ENCODE measurements at places on chromosomes 5 and 9.
A peak's percentile ranks its signal among the peaks of the same experiment; 100 is the strongest.

- no peak for DNase-seq
These were observed 146.0 kb downstream of the ADCY2 start for GRCh38 chr5:7541898-7542297.

DNA sequence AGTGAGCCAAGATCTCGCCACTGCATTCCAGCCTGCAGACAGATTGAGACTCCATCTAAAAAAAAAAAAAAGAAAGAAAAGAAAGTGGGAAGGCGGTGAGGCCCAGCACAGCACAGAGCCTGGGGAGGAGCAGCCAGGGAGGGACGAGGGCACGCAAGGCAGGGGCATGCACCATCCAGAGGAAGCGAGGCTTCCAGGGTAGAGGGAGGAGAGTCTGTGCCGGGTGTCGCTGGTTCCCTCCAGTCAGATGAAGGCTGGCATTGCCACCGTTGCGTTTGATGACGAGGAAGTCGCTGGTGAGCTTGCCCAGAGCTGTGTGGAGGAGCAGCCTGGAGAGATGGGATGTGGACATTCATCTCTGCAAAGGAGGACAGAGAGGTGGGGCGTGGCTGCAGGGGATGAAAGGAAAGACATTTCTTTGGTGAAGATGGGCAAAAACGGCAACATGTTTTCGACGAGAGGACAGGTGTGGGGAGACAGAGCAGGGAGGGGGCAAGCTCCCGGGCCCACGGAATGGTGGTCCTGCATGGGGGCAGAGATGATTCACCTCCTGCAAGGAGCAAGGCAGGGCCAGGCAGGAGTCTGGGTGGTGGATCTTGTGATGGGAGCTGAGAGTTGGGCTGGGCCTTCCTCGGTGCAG lies 18.6 kb upstream of the OLFM1 start:
- DNase-seq: no peak

DNA sequence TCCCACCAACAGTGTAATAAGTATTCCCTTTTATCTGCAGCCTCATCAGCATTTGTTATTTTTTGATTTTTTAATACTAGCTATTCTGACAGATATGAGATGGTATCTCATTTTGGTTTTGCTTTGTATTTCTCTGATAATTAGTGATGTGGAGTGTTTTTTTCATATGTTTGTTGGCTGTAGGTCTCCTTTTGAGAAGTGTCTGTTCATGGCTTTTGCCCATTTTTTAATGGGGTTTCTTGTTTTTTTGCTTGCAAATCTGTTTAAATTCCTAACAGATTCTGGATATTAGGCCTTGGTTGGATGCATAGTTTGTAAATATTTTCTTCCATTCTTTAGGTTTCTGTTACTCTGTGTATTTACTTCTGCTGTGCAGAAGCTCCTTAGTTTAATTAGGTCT lies 445.4 kb upstream of the DAB2 start:
- no peak for DNase-seq

- no peak for DNase-seq
These were observed 50.0 kb upstream of the PPARGC1B start for GRCh38 chr5:149679876-149680809.

- no peak for DNase-seq
These were observed 2.1 kb downstream of the C9orf153 start for GRCh38 chr9:86257391-86257790.

- DNase-seq: no peak
These were observed 36.3 kb downstream of the VCP start for GRCh38 chr9:35035851-35036701.

DNA sequence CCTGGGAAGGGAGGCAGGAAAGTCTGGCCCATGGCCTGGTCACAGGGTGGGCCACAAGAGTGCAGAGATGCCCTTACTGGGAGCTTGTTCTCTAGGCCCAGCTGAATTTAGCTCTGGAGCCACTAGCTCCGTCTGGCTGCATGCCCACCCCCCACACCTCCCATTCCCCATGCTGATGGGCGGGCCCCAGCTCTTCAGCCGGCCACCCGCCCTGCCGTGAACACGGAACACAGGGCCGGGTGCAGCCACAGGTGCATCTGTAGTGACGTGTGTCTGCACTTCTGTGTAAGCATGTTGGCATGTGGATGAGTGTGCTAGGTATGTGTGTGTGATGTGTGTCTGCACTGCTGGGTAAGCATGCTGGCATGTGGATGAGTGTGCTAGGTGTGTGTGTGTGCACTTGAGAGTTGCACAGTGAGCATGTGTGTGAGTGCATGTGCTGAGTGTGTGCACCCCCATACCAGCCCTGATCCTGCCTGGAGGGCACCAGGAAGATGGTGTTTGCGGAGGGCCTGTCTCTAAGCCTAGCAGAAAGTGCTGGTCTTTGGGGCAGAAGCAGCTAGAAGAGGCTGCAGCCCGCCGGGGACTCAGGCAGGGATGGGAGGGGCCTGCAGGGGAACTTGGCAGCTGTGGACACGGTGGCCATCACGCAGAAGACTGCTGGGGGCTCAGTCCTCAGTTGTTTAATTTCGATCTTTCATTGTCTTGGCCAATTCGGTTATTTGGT lies 136.4 kb downstream of the CACNA1B start:
- no peak for DNase-seq

GRCh38 chr5:118174671-118175070 lies 813.7 kb downstream of the DTWD2 start:
- no peak for DNase-seq

DNA sequence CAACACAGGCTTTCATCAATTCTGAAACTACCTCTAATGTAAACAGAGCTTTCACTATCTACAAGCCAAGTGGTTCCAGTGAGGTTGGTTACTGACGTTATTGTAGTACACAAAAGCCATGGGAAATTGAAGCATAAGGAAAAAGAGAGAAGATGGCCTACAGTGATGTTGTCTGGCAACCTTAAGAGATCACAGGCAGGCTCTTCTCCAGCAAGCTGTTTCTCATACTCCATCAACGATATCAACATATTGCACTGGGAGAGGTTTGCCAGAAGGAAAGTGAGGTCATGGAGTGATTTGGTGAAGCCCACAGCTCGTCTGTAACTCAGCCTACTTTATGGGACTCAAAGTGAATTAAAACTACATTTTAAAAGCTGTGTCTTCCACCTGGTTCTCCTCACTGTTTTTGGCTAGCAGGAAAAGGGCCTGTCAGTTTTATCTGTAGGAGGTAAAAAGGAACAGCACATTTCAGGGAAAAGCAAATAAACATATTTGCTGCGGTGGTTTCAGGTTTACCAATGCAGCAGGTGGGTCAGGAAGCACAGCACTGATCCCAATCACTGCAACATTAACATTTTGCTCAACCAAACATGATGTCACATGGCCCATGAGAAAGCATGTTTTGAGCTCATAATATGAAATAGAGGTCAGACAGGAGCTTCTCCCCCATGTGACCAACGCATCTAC lies 72.9 kb downstream of the ARSB start:
- DNase-seq: no peak

DNA sequence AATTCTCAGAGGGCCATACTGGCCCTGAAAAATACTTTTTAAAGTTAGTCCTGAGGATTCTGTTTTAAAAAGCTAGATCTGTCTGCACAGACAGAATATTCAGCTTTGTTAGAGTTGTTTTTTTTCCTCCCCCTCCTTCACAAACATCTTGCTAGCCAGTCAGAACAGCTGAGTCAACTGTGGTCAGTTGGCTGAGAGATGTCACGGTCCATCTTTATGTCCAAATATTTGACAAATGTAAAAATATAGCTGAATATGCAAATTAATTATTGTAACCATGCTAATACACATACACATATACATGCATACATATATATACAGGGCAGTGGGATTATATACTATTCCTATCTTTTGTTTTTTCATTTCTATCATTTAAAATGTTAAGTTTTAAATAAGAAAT lies 33.9 kb downstream of the UNC13B start:
- no peak for DNase-seq

DNA sequence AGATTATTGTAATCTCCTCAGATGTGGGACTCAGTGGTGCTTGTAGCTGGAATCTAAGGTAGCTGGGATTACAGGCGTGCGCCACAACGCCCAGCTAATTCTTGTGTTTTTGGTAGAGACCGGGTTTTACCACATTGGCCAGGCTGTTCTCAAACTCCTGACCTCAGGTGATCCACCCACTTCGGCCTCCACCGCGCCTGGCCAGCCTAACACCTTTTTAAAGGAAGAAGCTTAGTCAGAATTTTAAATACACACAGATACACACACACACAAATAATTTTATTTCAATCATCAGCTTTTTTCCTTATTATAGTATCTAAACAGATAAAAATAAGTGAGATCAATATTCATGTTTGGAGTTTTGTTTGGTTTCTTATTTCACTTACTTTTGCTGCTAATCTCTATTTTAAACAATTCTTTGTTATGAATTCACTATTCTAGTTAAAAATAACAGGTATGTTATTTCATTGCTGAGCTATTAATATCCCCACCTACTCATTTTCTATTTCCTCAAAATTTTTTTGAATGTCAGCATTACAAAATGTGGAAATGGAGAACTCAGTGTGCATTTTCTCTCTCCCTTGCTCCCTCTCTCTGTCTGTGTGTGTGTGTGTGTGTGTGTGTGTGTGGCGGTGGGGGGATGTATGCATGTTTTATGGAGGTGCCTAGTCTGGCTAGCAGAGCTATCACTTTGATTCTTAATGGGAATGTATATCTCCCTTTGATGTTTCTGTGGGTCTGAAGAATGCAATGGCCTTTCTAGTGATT lies 960.6 kb upstream of the DMAC1 start:
- DNase-seq: no peak

- no peak for DNase-seq
These were observed 11.0 kb downstream of the HSPA9 start for GRCh38 chr5:138564242-138564641.

DNA sequence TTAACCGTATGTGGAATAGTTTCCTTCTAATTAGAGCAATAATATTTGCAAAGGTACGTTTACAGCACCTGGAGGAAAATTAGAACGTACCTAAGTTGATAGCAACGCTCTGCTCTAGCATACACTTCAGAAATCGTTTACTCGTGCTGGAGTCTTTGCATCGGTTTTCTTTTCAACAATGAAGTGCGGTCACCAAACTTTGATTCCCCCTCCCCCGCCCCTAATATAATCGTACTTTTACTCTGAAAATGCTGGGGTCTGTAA lies 506 bp downstream of the ADAMTS19 start:
- DNase-seq: no peak

DNA sequence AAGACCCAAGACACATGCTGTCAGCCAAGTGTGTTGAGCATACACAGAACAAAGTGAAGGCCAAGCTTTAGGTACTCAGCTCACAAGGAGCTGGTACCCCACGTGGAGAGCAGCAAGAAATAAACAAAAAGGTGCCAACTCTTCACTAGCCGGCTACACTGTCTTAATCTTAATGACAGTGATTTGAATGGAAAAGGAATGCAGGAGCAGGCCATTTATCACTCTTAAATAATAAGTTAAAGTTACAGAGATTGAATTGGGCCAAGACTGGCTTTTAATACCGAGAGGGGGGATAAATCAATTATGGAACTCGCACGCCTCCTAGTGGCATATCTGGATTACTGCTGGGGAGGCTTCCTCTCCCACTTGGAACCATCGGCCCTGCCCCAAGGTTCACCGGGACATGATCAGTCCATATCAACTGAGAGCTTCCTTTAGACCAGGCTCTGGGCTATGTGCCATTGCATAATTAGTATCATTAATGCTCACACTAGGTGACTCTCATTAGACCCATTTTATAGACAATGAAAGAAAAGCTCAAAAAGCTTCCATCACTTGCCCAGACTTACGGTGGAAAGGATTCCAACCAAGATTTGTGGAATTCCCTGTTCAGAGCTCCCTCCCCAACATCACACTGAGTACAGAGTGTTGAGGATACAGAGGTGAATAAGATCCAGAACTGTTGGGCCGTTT lies 94.0 kb downstream of the ACTL7B start:
- DNase-seq: peak; percentile 67

- no peak for DNase-seq
These were observed 10.1 kb upstream of the MOB3B start for GRCh38 chr9:27539479-27540441.

GRCh38 chr9:89489548-89490530 lies 8.1 kb downstream of the SEMA4D start:
- no peak for DNase-seq

DNA sequence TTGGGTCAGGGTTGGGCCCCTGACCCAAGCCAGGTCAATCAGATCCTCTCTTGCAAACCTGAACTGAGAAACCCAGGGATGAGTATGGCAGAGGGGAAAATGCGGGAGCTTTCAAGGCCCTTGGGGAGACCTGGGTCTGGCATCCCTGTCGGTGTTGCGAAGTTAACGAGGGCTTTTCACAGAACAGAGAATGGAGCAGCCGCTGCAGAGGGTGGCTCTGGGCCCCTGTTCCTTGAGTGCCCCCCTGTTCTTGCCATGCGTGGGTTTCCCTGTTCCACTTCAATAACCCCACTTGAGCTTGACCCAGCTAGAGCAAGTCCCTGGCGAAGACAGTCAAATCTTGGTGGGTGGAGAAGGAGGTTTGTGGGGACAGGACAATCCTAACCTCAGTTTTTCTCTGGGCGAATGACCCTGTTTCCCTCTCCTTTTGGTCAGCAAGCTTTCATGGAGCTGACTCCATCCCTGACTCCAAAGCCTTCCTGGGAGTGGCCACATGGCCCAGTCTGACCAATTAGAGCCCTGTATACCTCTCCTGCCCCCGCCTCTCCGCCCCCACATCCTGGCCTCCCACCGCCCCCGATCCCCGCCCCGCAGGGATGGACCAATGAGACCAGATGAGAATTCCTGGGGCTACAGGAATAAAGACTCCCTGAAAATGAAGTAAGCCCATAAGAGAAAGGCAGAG lies 2.9 kb upstream of the VDAC1 start:
- no peak for DNase-seq

GRCh38 chr5:142671801-142672200 lies 14.1 kb downstream of the FGF1 start:
- DNase-seq: no peak

- DNase-seq: no peak
These were observed 65.8 kb downstream of the RAD23B start for GRCh38 chr9:107348836-107349235.

GRCh38 chr9:121499427-121500164 lies at the start of gene GGTA1:
TSS of gene GGTA1 (minus strand) at chr9:121499844. CDS start at chr9:121467922, 31,922 bp downstream.
- peak; percentile 67 for DNase-seq

DNA sequence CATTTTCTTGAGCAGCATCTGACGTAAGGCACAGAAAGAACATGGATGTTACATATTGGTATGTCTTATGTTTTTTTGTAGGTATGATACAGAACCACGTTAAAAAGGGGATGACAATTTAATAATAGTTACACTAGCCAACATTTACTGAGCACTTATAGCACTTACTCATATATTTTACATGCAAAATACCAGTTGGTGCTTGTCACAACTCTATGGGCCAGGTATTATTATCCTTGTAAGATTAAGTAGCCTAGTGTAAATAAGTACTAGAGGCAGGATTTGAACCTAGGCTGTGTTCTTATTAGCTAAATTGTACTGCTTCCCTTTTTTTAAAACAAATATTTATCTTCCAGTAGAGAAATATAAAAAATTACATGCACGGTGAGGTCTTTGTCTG lies 83.5 kb downstream of the RANBP17 start:
- no peak for DNase-seq

DNA sequence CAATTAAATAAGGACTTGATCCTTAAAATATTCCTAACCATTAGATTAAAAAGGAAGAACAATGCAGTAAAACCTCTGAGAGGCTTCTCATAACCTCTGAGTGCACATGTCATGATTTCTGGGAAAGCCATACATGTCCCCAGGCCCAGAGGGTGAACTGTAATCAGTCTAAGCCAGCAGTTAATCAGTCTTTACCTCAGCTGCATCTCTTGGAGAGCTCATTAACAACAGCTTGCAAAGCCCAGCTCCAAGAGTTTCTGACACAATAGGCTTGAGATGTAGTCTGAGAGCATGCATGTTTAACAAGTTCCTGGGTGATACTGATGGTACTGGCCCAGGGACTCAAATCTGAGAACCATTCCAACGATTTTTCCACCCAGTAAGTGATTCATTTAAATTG lies 392.1 kb downstream of the DNAH5 start:
- no peak for DNase-seq

GRCh38 chr9:27460226-27461023 lies 63.7 kb upstream of the IFNK start:
- DNase-seq: no peak

All from endothelial cell (in vitro differentiated cells).